ENCODE measurements at places on chromosomes 5 and 9. TPM values are rescaled to one million over a fixed set of nuclear protein-coding genes. Genes with fewer than 3 reads are reported as not detected.

DNA sequence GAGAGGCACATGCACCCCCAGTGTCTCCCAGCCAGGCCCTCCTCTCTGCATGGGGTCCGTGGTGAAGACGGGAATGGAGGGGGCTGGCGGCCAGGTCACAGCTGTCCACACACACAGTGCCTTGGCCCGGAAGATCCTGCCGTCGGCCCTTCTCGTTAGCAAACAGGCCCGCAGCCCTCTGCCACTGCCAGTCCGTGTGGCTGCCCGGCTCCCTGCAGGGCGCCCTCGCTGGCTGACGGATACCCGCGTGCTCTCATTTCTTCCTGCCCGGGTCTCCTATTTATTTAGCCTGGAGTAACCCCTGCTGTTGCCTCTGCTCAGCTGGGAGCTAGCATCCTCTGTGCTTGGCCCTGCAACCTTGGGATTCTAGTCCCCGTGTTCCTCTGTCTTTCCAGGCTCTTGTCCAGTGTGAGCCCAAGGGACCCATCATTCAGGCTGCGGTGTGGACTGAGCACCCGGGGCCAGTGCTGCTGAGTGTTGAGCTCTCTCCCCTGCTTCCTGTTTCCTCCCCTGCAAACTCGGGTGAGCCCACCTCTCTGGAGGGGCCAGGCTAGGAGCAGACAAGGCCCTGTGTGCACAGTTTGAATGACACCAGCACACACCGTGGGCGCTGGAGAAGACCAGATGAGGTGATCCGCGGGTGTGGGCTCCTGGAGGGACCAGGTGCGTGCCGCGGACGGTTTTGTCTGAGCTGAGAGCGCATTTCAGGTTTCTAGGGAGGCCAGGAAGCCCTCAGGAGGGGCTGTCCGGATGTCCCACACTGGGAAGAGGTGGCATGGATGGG, 14.6 kb upstream of the RNU6ATAC start:
- no peak for DNase-seq

- no peak for DNase-seq
These were observed 91.4 kb upstream of the ZNF462 start for GRCh38 chr9:106771608-106772007.

Gene IL7R
- total RNA-seq: not detected

DNA sequence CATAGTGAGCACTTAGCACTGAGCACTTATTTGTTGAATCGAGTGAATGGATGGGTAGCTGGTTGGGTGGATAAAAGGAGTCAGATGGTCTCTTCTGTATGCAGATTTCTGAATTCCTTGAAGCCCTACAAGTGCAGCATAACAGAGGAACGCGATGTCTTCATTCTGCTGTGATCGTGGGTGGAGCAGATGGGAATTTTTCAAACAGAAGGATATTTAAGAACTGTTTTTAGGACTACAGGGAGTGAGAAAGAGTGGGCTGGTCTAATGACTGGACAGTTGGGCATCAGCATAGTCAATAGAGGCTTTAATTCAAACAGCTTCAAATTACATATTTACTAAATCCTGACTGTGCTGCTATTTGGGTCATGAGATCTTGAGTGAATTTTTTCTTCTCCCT, 253.2 kb downstream of the CEMIP2 start:
- peak; percentile 23 for DNase-seq

DNA sequence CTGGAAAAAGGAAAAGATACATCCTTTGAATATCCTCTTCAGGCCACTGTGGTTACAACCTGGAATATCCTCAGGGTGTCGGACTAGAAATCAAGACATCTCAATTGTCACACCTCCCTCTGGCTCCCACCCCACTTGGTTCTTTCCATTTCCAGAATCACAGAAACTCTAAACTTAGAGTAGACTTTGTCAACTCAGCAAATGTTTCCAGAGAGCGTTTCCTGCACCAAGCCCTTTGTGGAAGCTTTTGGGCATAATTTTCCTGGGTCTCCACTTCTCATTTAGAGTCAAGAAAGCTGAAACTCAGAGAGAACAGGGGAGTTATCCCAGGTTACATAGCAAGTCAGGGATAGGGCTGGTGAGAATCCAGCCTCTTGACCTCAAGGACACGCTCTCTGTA, 108.8 kb downstream of the ASTN2 start:
- DNase-seq: no peak

DNA sequence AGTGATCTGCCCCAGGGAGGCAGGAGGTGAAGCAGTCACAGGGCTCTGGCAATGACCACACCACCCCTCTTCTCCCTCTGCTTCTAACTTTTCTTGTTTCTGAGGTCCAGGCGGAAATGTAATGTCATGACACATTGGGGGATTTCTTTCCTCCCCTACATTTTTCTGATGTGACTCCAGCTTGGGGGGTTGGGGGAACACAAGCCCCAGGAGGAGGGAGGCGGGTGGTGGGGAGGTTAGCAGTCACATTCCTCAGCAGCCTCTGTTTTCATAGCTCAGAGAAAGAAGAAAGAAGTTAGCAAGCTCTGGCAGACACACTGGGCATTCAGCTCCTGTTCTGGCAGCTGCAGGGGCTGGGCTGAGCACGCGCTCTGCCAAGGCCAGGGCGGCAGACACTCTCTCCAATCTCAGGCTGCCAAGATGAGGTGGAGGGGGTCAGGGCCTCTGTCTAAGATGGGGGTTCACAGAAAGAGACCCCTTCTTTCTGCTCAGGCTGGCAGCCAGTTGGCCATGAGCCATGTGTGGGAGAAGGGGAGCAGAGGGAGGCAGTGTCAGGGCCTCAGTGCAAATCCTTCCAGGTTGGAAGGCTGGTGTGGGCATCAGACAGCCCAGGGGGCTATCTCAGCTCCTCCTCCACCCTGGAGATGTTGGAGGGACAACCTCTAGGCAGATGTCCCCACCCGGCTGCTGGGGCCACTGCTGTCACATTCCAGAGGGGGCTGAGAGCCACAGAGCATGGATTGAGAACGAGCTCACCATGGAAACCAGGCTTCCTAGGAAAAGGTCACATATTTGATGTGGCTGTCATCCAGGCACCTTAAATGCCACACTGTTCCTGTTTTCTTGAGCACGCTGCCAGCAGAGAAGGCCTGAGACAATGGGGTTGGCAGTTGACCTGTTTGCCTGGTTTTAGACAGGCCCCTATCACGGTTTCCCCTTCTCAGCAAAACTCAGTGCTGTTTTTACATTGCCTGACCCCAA, 20.1 kb upstream of the PFDN1 start:
- peak; percentile 52 for DNase-seq

DNA sequence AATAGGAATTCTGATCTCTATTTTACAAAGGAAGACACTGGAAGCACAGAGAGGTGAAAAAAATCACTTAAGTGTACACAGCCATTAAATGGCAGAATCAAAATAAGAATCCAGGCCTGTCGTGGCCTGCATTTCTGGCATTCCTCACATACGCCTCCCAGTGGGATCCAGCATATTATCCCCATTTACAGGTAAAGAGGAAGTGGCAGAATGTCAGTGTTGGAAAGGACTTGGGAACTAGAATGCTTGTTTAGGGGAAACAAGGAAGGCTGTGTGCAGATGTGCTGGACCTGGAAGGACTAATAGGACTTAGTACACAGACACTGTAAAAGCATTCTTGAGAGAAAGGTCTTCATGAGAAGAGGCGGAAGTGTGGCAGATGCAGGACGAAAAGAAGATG, 241.8 kb downstream of the TRIM32 start:
- DNase-seq: peak; percentile 46

Gene ADAMTS6
- 20.2 TPM for total RNA-seq

GRCh38 chr9:1869843-1870242, 145.3 kb upstream of the SMARCA2 start:
- DNase-seq: peak; percentile 5

Gene RLN2
- total RNA-seq: not detected

DNA sequence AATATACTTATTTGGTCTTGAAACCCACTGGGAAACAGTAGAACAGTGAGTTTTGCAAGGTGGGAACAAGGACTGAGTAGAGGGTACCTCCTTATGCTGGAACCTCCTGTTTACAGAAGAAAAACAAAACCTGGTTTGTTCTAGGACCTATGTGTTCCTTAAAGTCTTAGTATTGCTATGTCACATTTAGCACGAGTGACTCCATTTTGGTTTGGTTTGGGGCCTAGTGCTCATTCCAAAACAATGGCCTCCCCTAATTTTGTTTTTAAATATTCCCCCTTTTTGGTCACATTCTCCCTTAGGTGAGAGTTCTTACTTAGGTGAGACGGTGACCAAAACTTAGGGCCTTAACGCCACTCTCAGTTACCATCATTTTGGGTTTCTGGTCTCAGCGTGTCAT, 6.2 kb upstream of the NANS start:
- no peak for DNase-seq

DNA sequence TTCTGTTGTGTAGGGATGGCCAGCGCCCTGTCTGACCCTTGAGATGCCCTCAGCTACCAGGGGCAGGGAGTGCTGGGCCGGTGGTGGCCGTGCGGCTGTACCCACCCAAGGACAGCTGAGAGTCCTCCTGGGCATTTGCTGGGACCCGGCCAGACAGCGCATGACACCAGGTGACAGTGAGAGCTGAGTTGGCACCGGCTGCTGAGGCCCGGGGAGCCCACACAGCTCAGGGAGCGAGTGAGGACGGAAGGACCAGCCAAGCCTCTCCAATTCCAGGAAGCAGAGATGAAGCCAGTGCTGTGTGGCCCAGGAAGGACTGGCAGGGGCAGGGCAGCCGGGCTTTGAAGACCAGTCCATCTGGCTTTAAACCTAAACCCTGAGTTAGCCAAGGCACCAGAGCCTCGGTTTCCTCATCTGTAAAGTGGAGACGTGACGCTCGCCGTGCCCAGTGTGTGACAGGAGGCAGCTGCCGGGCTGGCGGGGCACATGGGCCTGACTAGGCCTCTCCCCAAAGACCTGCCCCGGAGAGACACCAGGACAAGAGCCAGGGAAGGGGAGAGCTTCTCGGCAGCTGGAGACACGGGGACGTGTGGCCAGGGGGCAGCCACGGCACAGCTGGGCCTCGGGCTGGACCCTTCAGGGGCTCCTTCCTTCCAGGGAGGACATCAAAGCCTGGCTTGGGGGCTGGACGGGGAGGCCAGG, 3.0 kb upstream of the AGPAT2 start:
- DNase-seq: no peak

- DNase-seq: peak; percentile 30
These were observed 145.7 kb upstream of the DAB2 start for GRCh38 chr5:39570403-39571027.

DNA sequence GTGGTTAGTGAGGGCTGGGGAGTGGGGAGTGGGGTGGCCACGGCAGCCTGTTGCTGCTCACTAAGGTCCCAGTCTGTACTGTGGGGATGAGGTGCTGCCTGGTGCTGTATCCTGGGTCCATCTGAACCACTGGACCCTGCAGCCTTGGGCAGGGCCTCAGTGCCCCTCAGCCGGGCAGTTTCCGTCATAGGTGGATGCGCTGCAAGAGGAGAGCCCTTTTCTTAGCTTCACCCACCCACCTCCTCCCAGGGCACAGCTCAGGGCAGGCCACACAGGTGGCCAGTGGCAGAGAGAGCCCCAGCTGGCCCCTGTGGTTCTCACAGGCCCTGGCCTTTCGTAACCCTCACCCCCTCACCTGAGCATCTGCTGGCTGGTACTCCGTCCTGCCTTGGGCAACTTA, 46.2 kb downstream of the WNK2 start:
- no peak for DNase-seq

Gene AK1
- 46.4 TPM for total RNA-seq

DNA sequence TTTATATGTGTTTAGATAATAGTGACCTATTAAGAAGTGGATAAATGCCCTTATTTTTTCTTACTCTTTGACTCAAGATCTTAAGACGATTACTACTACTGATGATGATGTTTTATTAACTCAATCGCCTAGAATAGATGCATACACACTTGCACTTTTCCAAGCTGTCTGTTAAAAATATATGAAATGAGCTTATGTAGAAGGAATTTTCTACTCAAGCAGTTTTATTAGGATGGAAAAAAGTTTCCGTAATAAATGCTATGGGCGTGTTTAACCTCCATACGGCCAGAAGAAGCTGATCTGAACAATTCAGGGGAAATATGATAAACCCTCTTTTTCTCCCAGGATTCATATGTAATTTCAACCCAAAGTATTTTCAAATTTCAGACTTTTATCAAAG, 455.7 kb upstream of the MPDZ start:
- no peak for DNase-seq

DNA sequence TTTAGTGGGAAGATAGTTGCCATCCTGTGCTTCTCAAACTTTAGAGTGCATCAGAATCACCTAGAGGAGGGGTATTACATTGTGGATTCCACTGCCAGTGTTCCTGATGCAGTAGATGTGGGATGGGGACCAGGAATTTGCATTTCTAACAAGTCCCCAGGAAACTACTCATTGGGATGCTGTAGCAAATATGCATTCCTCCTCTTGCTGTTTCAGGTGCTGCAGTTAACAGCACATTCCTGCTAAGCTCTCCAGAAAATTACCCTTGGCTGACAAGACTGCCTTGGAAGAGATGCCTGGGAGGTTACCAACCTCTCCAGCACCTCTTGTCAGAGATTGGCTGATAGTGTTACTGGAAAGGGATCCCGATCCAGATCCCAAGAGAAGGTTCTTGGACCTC, 270.5 kb downstream of the OSTF1 start:
- no peak for DNase-seq

DNA sequence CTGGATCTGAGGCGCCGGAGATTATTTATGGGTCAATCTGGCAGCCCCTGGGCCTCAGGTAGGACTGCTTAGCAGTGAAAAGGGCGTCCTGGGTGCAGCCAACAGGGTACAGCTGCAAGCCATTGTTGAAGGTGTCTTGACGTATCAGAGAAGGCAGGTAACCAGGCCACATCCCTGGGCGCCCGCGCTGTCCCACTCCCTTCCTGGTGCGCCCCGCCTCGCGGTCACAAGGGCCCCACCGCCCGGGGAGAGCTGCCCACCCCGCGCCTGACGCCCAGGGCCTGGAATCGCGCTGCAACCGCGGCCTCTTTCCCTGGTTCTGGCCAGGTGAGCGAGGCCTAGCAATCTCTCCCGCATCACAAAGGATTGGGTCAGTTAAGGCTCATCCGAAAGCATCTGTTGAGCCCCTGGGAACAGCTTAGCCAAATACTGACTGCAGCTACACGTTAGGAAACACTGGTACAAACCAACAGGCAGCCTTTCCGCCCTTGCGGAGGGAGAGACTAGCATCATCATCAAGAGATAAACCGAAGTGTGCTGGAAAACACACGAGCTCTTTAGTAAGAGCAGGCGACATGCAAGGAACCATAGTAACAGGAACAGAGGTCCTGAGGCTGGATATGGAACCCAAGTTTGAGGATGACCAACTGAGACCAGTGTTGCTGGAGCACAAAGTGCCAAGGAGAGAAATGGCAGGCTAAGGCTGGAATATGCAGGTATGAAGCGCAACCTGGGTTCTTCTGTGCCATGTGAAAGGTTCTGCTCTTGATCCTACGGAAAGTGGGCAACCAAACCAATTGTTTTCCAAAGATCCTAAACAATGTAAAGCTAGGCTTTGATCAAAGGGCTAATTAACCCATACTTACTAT, 3.6 kb downstream of the RPS23 start:
- no peak for DNase-seq

GRCh38 chr5:77046416-77047073, 16.3 kb downstream of the AGGF1 start:
- DNase-seq: no peak

- DNase-seq: peak; percentile 56
These were observed 2.9 kb downstream of the NR2F1-AS1 start for GRCh38 chr5:93577854-93578812.

Gene PRLR
- not detected for total RNA-seq

Data from G401 (cell line).